Regular cardiac myocyte (primary cell): ENCODE measurements at places on chromosomes 3 and 15. TPM values are rescaled to one million over a fixed set of nuclear protein-coding genes. Genes with fewer than 3 reads are reported as not detected.

The ASB14 gene
- not detected in 2 replicates for total RNA-seq

The UBAP1L gene
- total RNA-seq = 0.96 and 1.1 TPM in 2 replicates

The MEIS2 gene
- 41.2 and 42.6 TPM in 2 replicates for total RNA-seq

The DNAH12 gene
- total RNA-seq = under 0.01 and 0.28 TPM in 2 replicates

The LTK gene
- total RNA-seq = under 0.01 and 0.19 TPM in 2 replicates
